ENCODE measurements at places on chromosomes 3 and 15.

DNA sequence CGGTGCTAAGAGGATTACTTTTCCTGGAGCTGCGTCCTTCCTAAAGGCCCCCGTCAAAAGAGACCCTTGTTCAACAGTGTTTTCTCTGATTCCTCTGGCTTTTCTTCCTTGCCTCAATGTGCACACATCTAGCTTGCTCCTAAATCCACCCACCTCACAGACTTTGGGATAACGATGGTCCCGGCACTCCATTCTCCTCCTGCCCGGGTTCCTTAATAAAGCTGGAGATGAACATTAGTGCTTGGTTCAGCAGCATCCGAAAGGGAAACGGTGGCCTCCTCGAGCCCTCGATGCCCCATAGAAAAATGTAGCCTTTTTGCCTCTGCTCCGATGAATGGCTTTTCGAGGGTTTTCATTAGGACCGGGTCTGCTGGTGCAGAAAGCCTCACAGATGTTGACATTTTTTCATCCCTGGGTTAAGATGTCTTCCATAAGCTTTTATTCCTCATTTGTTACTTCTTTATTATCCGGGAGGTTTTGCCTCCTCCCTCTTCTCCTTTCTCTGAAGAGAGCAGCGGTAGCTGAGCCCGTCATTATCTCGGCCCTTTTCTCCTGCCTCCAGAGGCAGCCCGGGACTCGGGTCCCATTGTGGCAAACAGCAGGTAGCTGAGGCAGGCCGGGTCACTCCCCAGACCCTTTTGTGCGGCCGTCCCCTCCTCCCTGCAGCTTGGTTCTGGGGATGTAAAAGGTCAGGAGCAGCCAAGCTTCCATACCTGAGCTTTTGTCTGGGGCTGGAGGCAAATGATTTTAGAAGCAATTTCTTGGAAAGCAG, 64.6 kb downstream of the CPN2 start:
- no peak for ATAC-seq

GRCh38 chr3:156674911-156675829, 780 bp downstream of the TIPARP start:
- peak; percentile 0 for ATAC-seq

DNA sequence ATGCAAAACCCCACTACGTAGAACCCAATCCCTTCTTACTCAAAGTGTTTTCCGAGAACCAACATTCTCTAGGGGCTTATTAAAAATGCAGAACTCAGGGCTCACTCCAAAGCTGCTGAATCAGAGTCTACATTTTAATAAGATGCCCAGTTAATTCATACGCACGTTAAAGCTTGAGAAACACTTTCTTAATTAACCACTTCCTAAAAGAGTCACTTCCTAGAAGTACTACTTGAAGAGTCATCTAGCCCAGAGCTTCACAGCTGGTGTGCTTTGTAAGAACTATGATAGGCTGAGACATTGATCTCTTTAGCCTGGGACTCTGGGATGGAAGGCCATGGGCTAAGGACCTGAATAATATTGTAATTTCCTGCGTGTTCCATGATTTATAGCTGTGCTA, 9.0 kb downstream of the COL6A5 start:
- ATAC-seq = no peak

DNA sequence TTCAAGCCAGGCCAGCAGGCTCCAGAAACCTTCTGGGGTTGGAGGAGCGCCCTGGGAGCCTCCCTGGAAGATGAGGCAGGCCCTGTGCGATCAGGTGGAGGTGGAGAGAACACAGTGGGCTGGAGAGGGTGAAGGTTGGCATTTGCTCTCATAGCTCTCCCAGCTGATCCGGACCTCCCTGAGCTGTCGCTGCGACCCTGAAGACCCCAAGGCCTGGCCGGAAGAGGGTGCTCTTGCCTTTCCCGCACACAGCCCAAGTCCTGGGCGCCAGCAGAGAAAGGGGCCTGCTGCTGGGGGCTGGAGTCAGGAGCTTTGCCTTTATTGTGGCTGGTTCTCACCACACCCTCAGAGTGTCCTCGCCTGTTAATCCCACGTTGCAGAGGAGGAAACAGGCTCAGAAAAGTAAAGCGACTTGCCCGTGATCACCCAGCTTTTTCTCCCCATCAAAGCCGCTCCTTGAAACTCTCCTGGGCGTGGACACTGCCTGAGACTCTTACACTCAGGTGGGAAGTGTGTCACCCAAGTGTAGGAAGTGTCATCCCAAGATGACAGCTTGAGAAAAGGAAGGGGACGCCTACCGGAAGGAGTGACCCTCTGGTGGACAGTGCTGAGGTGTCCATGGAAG, 8.6 kb upstream of the RPL29 start:
- no peak for ATAC-seq

GRCh38 chr3:113132571-113132996, 78.8 kb upstream of the BOC start:
- ATAC-seq = no peak

DNA sequence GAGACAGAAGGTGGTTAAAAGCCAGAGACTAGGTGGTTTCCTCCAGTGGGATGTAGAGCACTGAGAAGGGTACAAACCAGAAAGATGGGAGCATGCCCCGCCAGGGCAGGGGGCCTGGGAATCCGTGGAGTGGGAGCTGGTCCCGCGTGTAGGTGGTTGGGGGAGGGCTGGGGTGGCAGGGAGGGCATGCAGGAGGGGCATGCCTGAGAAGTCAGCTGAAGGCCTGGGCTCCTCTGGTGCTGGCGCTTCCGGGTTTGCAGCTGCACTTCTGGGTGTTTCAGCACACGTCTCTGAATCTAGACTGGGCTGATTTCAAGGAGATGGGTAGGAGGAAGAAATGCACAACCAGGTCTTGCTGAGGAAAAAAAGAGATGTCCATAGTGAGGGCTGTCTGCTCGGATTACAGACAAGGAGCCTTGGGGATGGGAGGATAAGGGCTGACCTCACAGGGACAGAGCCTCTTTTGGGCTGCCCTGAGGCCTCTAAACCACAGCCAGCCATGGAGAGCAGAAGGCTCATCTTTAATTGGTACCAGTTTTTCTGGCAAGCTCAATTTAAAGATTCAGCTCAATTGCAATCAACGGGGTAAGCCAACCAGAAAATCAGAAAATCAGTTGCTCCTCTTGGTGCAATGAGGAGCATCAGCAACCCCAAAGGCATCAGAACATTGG, 151.9 kb downstream of the FAM43A start:
- no peak for ATAC-seq

DNA sequence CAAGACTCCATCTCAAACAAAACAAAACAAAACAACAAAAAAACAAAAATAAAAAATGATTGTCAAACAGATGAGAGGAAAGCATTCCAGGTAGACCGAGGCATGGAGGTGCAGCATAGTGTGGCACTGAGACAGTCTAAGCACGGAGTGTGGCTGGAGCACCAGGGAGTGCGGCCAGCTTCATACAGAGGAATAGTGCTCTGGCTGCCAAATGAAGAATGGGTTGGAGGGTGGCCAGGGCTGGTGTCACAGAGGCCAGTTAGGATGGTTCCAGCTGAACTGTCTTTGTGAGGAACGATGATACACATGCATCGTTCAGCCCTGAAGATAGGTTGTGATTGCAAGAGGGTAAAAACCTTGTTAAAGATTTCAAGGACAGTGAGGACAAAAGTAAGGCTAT, 28.3 kb downstream of the MITF start:
- ATAC-seq = no peak

- no peak for ATAC-seq
Observed at GRCh38 chr3:122982216-122983185, 45.1 kb downstream of the SEMA5B start.

DNA sequence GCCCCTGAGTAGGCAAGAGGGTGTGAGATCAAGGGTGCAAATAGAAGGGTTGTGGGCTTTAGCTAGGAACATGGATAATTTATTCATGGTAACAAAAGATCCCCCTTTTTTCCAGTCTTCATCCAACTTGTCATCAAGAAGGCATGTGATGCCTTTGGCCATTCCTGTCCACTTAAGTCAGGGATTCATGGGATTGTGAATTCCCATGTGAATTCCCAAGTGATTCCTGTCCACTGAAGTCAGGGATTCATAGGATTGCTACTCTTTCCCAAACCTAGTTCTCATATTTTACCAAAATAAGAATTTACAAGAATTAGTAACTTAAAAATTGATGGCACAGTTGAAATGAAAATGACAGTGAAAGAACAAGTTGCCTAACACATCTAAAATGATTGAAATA, 40.8 kb downstream of the HMG20A start:
- ATAC-seq = no peak
